ENCODE measurements at places on chromosomes 5 and 9. TPM values are rescaled to one million over a fixed set of nuclear protein-coding genes. Genes with fewer than 3 reads are reported as not detected.

The TESK1 gene
- 37.7 TPM for total RNA-seq

The LCN9 gene
- not detected for total RNA-seq

The EFNA5 gene
- 10.4 TPM for total RNA-seq

The IFNK gene
- total RNA-seq: not detected

The CARD6 gene
- 3.5 TPM for total RNA-seq

The RLN2 gene
- not detected for total RNA-seq

The SH3TC2 gene
- 2.4 TPM for total RNA-seq

The TSSK1B gene
- total RNA-seq: not detected

The SPATA31C2 gene
- total RNA-seq: not detected

The RASEF gene
- 54.6 TPM for total RNA-seq

The LYSMD3 gene
- 23.8 TPM for total RNA-seq

The CCNO gene
- 3.0 TPM for total RNA-seq

The FAM153A gene
- total RNA-seq: not detected

All from left colon (tissue), 2 donors.